ENCODE measurements at places on chromosomes 6 and 20.

DNA sequence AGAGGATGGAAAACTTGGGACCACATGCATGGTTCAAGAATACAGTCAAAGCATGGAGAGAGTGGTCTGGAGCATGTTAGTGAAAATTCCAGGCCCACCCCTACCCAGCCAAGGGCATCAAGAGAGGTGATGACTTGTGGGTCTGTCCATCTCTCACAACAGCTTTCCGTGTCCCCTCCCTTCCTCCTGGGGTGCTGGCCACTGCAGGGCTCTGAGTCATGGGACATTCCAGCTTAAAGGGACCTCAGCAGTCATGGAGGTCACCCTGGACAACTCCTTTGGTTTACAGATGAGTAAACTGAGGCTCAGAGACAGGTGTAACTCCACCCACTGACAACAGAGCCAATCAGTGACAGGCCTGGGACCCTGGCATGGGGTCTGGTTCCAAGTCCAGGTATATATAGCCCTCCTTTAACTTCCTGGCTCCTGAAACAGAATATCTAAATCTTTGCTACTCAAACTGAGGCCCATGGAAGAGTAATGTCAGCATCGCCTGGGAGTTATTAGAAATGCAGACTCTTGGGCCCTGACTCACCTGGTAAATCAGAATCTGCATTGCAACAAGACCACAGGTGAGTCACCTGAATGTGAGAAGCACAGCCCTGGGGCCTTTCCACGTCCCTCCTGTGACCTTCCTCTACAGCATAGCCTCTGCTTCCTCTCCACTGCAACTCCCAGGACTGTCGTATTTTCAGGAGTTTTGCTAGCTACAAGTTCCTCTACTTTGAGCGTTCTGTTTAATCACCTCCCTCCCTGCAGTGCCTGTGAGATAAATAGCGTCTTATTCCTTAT lies 170.2 kb downstream of the ZDHHC14 start:
- no peak for DNase-seq

- DNase-seq: no peak
Measured at GRCh38 chr6:133551847-133552341, 310.7 kb downstream of the EYA4 start.

DNA sequence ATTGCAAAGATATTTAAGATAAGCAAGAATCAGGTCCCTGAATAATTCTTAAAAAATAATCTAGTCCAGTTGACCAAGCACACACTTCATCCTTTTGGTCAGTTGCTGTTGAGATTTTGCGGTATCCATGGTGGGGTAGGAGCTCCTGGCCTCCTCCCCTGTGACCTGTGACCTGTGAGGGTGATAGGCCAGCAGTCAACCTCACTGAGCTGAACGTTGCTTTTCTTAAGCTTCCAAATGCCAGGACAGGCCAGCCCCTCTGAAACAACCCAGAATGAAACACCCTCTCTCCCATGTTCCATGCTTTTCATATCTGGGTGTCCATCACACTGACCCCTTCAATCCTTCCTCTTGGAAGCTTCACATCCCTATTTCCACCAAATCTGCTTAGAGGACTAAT lies 164.9 kb downstream of the THBS2 start:
- no peak for DNase-seq

DNA sequence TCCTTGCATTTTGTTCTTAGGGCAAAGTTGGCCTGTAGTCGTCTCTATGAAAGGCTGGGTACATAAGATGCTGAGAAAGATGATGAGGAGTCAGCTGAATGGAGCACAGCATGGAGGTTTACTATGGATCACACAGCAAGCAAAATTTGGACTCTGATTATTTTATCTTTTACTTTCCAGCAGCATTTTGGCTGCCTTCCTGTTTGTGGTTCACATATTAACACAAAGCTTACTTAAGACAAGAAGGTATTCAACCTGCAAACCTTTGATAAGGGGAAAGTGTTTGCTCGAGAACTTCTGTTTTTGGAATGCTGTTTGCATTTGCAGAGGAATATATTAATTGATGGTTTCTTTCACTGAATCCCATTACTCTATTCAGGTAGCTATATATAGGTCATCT lies 103.1 kb upstream of the ENPP5 start:
- no peak for DNase-seq

DNA sequence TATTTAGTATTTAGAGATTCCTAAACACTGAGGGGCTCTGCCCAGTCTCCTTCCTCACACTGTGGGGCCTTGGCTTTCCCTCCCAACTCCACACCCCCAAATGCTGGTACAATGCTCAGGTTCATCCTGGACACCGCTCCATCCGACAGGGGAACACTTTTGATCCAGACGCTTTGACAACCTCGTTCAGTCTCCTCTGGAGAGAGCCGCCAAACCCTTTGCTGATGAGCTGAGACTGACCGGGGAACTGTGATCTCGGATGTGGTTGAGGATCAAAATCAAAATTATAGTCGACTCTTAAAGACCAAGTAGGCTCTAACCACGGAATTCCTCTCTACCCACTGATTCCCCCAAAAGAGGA lies 38.8 kb upstream of the HLA-E start:
- DNase-seq: no peak

- DNase-seq: no peak
Measured at GRCh38 chr6:144758602-144759001, 473.5 kb downstream of the UTRN start.

DNA sequence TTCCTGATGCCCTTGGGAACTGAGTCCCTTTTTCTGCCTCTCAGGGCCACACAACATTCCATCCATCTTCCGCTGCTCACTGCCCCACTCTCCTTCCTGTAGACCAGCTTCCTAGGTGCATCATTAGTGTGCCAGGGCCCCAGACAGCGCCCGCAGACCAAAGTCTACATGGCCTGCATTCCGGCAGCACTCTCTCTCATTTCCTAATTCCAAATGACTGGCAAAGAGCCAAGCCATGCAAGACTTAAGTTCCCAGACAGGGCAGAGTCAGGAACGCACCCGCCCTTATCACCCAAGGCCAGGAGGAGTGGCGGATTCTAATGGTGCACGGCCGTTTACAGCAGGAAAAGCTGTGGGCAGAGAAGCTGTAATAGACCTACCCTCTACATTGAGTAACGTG lies 159.8 kb upstream of the ARID1B start:
- DNase-seq: no peak

DNA sequence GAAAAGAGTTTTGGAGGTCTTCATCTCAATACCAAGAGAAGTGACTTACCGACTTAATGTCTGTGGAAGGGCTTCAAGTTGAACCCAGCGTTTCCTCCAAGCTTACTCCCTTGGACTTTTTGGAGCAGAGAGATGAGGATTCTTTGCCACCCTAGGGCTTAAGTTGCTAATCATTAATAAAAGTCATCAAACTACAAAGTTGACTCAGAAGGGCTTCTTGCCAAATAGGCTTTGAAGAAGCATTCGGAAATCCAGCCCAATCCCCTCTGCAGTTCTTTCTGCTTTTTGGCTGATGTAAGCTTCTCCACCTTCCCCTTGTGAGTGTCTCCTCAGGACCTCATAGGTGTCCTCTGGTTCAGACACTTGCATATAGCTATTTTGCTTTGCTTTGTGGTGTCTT lies at the start of gene SLC17A3:
TSS of gene SLC17A3 (minus strand) at position 126 of the 400 bp plus-strand sequence. CDS start 5,856 bp downstream, outside the sequence.
- no peak for DNase-seq

DNA sequence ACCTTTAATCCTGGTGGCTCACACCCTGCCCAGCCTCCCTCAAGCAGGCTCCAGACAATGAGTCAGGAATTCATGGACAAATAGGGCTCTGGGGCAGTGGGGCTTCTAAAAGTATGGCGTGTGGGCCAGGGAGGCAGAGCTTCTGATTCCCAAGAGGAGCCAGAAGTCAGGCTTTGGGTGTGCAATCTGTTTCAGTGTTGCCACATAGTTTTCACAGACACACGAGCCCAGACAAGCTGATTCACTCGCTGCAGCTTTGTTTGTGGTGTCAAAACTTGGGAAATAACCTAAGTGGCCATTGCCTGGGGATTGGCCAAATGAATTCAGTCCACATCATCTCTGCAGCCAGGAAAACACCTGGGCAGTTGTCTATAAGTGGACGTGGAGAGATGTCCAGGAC lies 9.2 kb downstream of the PEDS1 start:
- DNase-seq: no peak

- no peak for DNase-seq
Measured at GRCh38 chr6:129507846-129508245, 202.1 kb downstream of the ARHGAP18 start.

GRCh38 chr20:36754656-36755222 lies 8.8 kb upstream of the NDRG3 start:
- peak; percentile 13 for DNase-seq

- no peak for DNase-seq
Measured at GRCh38 chr20:25024171-25024570, 31.6 kb upstream of the APMAP start.

DNA sequence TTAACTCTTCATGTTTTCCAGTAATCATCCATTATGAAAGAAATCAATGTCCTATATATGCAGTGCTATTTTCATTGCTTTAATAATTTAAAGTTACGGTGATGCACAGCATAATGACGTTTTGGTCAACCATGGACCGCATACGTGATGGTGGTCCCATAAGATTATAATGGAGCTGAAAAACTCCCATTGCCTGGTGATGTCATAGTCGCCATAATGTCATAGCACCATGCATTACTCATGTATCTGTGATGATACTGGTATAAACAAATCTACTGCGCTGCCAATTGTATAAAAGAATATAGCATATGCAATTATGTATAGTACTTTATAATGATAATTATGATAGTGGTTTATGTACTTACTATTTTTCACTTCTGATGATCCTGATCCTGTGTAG lies 42.3 kb upstream of the ALDH8A1 start:
- DNase-seq: no peak

- no peak for DNase-seq
Measured at GRCh38 chr6:144148886-144149285, 1.4 kb upstream of the STX11 start.

- no peak for DNase-seq
Measured at GRCh38 chr20:38346247-38346651, at the start of gene LBP. TSS of gene LBP (plus strand) at chr20:38346482. CDS start at chr20:38346517, 35 bp downstream.
